ENCODE measurements at places on chromosomes 4 and X.
A peak's percentile ranks its signal among the peaks of the same experiment; 100 is the strongest.

DNA sequence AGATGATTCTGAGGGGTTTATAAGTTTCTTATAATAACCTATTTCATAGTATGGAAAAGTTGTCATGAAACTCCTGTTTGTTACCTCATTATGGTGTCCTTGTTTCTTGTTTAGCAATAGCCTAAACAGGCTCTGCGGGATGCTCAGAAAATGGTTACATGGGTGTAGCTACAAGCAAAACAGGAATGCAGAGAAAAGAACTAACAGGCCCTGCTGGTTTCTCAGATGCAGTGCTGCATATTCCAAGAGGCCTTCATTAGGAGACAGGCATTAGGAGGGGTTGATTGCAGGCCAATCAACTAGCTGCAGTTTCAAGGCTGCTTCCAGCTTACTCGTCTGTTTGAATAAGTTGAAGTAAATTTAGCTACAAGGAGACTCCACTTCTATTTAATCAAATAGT, 37.6 kb upstream of the HPGD start:
- DNase-seq = no peak

- no peak for DNase-seq
These were observed 18.1 kb downstream of the CPLX1 start for GRCh38 chr4:807792-808191.

DNA sequence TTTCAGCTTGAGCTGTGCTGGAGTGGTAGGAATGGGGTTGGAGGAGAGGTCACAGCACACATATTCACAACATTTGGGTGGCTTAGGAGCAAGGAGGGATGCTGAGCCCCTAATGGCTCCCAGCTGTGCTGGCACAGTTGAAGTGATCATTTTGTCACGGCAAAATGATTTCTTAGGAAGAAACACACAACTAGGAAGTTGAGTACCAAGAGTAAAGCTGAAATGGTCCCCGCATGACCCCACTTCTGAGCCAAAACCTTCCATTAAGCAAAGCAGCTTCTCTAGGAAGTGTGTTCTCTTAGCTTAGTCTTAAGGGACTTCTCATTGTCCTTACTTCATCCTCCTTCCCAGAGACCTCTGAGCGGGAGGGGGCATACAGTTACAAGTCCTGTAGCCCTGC, 12.6 kb downstream of the CAPN6 start:
- no peak for DNase-seq

GRCh38 chrX:11745881-11746280, 12.2 kb upstream of the MSL3 start:
- no peak for DNase-seq

DNA sequence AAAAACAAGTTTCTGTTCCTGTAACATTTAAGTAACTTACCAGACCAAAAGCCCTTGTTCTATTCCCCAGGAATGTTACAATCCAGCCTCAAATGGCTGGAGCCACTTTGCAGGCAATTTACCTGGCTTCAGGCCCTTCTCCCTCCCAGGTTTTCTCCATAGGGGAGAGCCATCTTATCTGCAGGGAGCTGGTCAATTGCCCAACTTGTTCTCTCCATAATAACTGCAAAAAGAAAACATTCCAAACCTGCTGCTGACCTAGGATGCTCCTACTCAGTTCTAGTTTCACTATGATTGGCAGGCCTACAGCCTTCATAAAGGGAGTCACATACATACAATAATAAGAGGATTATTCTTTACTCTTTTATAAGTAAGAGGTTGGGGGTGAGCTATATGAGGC, 670.7 kb downstream of the PCDH7 start:
- DNase-seq = no peak

- no peak for DNase-seq
These were observed 4.4 kb upstream of the ADH1C start for GRCh38 chr4:99356992-99357391.

DNA sequence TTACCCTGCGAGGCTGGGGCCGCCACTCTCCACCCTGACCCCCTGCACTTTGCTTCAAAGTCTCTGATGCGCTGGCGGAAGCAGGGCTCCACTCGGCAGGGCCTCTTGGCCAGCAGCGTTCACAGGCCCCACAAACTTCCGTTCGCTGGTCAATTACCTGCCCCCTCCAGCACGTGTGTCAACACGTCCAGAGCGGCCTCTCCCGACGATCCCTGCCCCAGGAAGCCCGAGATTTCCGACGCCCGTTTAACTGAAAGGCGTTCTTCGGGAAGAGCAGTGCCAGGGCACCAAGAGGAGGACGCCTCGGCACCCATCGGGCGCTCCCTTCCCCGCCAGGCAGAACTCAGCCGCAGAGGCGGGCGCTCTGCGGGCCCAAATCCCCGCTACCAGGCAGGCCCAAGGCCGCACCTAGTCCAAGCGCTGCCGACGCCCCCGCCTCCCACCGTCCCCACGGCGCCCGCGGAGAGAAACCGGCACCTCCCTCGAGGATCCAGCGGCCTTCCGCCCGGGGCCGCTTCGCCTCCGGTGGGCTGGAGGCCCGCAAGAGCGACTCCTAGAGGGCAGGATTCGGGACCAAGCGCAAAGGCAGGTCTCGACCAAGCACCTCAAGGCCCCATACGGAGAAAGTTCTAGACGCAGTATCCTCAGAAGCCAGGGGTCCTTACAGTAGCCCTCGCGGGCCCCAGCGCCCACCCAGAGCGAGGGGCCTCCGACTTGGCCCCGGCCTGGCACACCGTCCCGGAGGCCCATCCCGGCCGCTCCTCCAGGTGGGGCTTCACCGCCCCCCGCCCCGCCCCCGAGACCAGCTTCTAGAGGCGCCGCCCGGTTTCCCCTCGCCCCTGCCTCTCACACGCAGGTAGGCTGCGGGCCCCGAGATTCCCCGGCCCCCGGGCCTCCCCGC, 586 bp downstream of the BCAP31 start:
- DNase-seq = peak; percentile 21

- DNase-seq = no peak
These were observed 191.3 kb downstream of the MID1IP1 start for GRCh38 chrX:38992441-38993096.

DNA sequence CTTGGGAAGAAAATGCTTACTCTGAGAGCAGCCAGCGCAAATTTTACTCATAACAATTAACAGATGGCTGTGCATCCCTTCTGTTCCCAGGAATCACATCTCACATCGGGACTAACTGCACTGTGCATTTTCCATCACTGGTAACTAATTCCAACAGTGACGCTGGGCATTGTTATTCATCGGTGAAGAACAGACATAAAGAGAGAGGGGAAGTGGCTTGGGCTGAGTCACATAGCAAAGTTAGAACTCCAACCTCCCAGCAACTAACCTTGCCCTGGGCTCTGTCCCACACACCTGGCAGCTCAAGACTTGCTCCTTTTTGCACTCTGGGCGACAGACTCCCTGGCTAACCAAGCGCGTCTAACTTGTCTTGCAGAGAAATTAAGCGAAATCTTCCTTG, 6.4 kb upstream of the LONRF3 start:
- DNase-seq = no peak

DNA sequence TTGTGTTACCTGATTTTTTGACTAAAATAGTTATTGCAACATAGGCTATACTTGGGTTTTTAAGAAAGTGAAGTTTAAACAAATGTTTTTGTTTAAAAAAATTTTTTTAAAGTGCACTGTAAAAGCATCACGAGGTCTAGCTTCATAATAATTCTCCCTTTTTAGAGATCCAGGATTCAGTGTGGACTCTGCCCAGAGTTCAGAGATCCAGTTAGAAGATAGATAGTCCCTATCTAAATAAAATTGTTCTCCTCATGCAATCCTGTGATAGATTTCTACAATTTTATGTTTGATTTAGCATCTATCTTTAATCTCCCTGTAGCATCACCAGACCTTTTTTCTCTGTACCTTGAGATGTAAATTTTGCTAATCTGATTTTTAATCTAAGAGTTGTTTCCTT, 85.5 kb upstream of the HPGD start:
- DNase-seq = no peak

GRCh38 chrX:87338510-87338909, 179.1 kb upstream of the KLHL4 start:
- DNase-seq = no peak

DNA sequence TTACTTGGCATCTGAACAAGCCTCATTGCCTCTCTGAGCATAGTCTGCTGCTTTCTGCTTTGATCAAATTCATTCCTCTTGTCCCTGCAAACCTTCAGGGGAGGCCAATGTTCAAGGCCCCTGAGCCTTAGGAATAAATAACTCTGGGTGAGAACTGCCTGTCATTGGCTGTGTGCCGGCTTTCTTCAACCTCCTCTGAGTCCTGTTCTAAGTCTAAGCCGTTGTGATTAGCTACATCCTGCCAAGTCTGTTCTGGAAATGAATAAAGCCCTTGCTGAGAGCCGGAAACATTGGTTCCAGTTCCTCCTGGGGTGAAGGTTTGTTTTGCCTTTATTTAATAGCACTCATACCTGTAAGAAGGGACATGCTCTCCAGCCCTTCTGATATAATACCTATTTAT, 13.8 kb downstream of the RNF4 start:
- no peak for DNase-seq

DNA sequence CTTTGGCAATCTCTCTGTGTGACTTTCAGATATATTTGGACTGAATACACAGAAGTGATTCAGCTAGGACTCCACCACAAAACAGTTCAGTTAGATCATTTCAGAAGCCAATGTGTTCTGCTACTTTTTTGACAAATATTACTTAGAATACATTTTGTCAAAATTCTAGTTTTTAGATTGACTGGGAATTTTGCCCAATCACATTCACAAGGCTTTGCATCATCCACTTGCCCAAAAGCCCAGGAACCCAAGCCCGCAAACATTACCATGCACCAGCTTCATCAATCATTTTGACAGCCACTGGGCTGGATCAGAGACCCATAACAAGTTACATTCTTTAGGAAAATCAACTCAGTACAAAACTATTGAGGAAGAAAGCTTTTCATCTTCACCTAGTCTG, 256.6 kb upstream of the NDST3 start:
- DNase-seq = no peak

DNA sequence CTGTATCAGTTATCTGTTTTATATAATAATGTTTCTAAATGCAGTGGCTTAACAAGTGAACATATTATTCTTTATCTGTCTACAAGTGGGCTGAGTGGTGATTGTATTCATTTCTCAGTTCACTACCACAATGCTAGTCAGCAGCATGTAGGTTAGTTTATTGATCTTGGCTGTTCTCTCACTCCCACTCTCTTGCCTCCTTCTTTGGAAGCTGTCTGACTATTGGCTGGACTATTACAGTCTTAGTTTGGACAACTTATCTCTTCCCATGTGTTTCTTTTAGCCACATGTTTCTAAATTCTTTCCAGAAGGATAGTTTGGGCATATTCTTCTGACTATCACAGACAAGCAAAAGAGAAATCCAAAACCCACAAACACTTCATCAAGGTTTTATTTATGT, 459.5 kb upstream of the AGA start:
- DNase-seq = no peak

DNA sequence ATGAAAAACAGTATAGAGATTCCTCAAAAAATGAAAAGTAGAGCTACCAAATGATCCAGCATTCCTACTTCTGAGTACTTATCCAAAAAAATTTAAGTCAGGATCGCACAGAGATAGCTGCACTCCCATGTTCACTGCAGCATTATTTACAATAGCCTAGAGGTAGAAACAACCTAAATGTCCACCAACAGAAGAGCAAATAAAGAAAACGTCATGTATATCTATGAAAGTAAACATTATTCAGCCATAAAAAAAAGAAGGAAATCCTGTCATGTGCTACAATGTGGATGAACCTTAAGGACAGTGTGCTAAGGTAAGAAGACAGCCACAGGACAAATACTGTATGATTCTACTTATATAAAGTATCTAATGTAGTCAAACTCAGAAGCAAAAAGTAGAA, 12.4 kb downstream of the THOC2 start:
- DNase-seq = no peak

GRCh38 chrX:104564921-104565703, 887 bp upstream of the IL1RAPL2 start:
- DNase-seq = no peak

GRCh38 chr4:172997856-172998255, 170.8 kb upstream of the GALNT7 start:
- no peak for DNase-seq

GRCh38 chr4:56460085-56460484, 7.3 kb upstream of the SRP72 start:
- no peak for DNase-seq

- DNase-seq = no peak
These were observed 23.2 kb upstream of the UVSSA start for GRCh38 chr4:1323635-1324442.

- DNase-seq = no peak
These were observed 212.4 kb upstream of the NDST4 start for GRCh38 chr4:115325836-115326235.

GRCh38 chr4:24862073-24862751, 50.6 kb downstream of the CCDC149 start:
- DNase-seq = no peak

GRCh38 chrX:18047491-18047890, 173.2 kb downstream of the BEND2 start:
- DNase-seq = no peak

DNA sequence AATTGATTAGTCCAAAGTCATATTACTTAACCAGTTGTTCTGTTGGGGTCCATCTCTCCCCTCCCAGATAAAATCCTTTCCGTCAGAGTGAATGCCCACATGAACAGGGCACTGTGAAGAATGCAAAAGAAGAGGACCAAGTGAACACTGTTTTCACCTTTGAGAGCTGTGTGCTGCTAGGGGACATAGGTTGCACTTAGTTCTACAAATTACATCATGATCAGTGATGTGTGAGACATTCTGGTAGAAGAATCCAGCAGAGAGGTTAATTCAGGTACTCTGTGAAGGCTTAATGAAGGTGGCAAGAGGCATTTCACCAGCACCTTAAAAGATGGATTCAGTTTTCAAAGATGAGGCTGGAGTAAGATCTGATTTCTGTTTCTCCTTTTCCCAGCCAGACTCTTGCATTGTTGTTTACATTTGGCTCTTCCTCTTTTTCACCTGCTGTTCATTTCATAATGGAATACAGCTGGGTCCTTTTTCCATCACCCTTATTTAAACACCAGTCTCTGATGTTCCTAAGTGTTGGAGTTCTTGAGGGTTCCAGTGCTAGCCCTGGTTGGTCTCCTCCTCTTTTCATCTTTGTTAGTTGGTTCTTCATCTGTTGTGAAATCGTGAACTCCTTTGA, 10.9 kb downstream of the GAB1 start:
- DNase-seq = no peak

GRCh38 chrX:148466292-148466691, 34.1 kb upstream of the AFF2 start:
- no peak for DNase-seq

DNA sequence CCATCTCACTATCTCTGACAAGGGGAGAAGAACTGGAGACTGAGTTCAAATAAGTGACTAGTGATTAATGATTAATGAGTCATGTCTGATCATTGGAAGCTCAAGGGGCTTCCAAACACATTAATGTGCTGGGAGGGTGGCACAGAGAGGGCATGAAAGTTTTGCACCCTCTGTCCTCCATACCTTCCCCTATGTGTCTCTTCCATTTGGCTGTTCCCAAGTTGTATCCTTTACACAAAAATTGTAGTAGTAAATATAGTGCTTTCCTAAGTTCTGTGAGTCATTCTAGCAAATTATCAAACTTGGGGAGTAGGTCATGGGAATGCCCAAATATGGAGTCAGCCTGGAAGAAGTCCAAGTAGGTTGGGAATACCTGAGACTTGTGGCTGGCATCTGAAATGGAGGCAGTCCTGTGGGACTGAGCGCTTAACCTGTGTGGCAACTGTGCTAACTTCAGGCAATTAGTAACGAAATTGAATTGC, 4.1 kb upstream of the FAM200B start:
- DNase-seq = no peak

Data from stimulated activated CD8-positive, alpha-beta memory T cell treated with anti-CD3 and anti-CD28 coated beads, Interleukin-15, amount 100 ng/mL, for 4 hours (primary cell).